ENCODE measurements at places on chromosomes 5 and 9. TPM values are rescaled to one million over a fixed set of nuclear protein-coding genes. Genes with fewer than 3 reads are reported as not detected.
A peak's percentile ranks its signal among the peaks of the same experiment; 100 is the strongest.

DNA sequence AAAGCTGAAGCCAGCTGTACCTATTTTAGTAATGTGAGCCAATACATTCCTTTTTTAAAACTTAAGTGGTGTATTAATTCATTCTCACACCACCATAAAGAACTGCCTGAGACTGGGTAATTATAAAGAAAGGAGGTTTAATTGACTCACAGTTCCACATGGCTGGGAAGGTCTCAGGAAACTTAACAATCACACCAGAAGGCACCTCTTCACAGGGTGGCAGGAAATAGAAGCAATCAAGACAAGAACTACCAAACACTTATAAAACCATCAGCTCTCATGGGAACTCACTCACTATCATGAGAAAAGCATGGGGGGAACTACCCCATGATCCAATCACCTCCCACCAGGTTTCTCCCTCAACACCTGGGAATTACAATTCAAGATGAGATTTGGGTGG is 21.0 kb downstream of the ESM1 start:
- no peak for DNase-seq

DNA sequence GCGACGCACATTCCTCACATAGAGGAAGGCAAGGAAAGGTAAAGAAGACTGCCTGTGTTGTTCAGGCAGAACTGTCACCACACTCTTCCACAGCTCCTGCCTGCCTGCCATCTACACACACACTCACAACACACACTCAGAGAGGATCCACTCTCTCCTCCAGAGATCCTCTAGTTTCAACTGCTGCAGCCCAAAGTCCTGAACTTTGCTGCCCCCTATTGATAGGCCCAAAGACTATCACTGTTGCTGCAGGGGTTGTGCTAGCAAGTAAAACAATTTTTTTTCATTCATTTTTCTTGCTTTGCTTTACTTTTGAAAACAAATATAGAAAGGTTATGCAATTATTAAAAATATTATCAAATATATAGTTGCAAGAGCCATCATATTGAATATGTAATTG is 5.9 kb upstream of the CFAP90 start:
- DNase-seq: no peak

GRCh38 chr9:38009035-38009501 is 60.0 kb downstream of the SHB start:
- DNase-seq: no peak

GRCh38 chr9:38067859-38068681 is 957 bp downstream of the SHB start:
- peak; percentile 79 for DNase-seq

The IFT74 gene
- 9.3 TPM for polyA plus RNA-seq

The INSL4 gene
- polyA plus RNA-seq: not detected

DNA sequence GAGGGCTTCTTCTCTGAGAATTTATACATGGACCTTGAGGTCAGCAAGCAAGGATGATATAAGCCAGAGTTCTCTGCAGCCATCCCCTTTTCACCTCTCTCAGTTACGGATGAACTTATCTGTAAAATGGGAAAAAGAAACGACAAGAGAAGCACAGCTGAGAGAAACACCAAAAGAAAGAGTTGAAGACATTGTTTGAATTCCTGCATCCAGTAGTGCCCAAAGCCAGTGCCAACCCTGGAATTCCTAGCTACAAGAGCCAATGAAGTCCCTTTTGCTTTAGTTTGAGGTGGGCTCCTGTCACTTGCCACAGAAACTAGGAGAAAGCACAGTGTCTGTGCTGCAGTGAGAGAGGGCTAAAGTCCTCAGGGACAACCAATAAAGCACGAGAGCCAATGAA is 6.6 kb upstream of the MOB3B start:
- DNase-seq: no peak

The MARCHF11 gene
- polyA plus RNA-seq: 2.7 TPM

- DNase-seq: no peak
Measured at GRCh38 chr9:99221266-99221620, 499 bp downstream of the ALG2 start.

GRCh38 chr9:106575823-106576222 is 287.1 kb upstream of the ZNF462 start:
- DNase-seq: no peak

GRCh38 chr5:143350751-143351602 is 52.5 kb downstream of the NR3C1 start:
- DNase-seq: no peak

- DNase-seq: no peak
Measured at GRCh38 chr5:55308254-55308836, 556 bp downstream of the MTREX start.

The SYK gene
- 0.97 TPM for polyA plus RNA-seq

- no peak for DNase-seq
Measured at GRCh38 chr9:82475584-82476301, 487.2 kb downstream of the SPATA31D1 start.

The CDH9 gene
- polyA plus RNA-seq: not detected

GRCh38 chr9:123866497-123866896 is 63.4 kb downstream of the DENND1A start:
- no peak for DNase-seq

The CFAP77 gene
- polyA plus RNA-seq: 4.3 TPM

GRCh38 chr5:77768978-77769377 is 7.2 kb downstream of the TBCA start:
- DNase-seq: no peak

DNA sequence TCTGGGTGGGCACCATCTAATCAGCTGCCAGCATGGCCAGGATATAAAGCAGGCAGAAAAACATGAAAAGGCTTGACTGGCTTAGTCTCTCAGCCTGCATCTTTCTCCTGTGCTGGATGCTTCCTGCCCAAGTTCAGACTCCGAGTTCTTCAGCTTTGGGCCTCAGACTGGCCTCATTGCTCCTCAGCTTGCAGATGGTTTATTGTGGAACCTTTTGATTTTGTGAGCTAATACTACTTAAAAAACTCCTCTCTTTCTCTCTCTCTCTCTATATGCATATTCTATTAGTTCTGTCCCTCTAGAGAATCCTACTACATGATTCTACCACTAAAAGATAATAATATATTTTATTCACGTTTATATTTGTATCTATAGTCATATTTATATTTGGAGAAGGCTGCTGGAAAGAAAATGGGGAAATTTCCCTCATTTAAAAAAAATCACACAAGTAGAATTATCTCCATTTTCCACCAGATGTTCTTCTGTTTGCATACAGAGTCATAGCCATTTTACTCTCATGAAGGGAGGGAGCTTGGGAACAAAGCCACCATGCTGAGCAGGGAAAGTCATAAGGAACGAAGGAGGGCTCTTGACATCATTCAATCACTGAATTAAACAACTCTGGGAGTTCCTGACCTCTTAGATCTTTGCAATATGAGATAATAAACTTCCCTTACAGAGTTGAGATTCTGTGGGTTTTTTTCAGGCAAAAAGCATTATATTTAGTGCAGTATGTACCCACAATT is 1137.4 kb upstream of the CDH18 start:
- DNase-seq: no peak

DNA sequence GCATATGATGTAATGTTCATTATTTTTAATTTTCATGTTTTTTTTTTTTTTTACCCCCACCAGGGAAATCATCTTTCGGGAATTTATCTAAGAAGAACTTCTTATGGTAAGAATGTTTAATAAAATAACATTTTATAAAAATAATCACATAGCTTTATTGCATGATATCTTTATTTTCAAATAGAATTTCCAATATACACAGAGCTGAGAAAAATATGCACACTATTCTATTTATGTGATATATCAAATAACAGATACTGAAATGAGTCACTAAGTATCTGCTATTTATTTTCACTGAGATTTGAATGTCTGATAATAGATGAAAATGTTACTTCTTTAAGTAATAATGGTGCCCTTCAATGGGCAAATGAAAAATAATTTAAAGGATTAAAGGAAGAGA is 1217.3 kb downstream of the MAT2B start:
- DNase-seq: no peak

- no peak for DNase-seq
Measured at GRCh38 chr5:68149189-68149588, 66.4 kb upstream of the PIK3R1 start.

DNA sequence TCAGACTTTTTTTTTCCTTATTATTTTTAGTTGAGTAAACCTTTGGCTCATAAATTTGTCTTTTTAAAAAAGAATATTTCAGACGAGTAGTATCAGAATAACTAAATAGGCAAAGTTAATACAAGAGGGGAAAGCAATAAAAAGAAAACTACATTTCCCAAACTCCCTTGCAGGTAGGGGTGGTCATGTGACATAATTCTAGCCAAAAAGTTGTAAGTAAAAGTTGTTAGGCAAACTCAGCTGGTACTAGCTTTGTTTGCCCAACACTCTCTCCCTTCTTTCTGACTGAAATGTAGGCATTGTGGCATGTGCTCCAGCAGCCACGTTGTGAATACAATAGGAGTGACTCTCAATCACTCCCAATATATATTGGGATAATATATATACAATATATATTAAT is 20.9 kb downstream of the GIN1 start:
- no peak for DNase-seq

GRCh38 chr5:140345919-140346347 is 470 bp downstream of the HBEGF start:
- peak; percentile 92 for DNase-seq

DNA sequence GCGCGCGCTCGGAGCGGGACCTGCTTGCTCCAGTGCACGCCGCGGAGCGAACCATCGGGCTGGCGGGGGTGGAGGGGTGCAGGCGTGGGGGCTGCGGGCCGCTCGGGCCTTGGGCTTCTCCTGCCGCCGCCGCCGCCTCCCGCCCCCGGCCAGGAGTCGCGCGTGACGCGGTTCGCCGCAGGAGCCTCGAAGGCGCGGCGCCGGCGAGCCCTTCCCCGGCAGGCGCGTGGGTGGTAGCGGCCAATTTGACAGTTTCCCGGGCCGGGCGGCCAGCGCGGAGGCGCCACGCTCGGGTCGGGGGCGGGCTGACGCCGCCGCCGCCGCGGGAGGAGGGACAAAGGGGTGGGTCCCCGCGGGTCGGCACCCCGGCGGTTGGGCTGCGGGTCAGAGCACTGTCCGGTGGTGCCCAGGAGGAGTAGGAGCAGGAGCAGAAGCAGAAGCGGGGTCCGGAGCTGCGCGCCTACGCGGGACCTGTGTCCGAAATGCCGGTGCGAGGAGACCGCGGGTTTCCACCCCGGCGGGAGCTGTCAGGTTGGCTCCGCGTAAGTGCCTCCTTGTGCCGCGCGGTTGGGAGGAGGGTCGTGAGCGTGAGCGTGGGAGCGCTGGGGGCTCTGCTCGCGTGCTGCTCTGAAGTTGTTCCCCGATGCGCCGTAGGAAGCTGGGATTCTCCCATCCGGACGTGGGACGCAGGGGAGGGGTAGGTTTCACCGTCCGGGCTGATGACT is at the start of gene TJP2:
Gene TJP2 (plus strand): TSS at position 387 of the 725 bp plus-strand sequence. CDS start 96 bp downstream, at position 483.
- peak; percentile 93 for DNase-seq

- no peak for DNase-seq
Measured at GRCh38 chr5:158499075-158499891, 600.4 kb downstream of the EBF1 start.

DNA sequence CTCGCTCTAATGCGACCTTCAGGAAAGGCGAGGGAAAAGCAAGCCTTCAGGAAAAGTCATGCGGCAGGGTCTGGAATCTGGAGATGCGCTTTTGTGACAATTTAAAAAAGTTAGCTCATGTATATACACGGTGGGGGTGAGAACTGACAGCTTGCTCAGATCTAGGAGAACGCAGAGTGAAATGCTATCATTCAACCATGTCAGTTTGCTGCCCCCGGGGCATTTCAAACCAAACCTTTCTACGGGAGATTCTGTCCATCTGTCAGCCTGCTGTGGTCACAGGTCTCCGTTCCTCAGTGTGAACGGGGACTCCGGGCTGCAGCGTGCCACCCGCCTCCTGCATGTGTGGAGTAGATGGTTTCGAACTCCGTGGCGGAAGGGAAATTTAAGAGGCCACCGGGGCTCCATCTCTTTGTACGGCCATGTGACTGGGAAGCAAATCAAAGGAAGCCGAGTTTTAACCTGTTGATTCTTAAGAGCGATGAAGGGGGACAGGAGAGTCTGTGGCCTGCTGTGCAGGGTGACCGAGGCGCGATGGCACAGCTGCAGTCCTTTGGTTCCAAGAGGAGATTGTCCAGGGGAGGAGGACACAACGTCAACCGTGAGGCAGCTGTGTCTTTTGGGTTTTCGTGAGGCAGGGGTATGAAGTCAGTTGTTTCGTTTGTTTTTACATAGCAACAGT is 45.9 kb downstream of the OTULIN start:
- no peak for DNase-seq

The RNF130 gene
- polyA plus RNA-seq: 40.8 TPM

GRCh38 chr9:126704892-126705766 is 91.4 kb downstream of the LMX1B start:
- peak; percentile 92 for DNase-seq

- no peak for DNase-seq
Measured at GRCh38 chr5:139684350-139684880, 36.3 kb downstream of the CXXC5 start.

GRCh38 chr5:50365426-50366251 is 75.4 kb downstream of the EMB start:
- DNase-seq: no peak

The PTGR1 gene
- polyA plus RNA-seq: 22.4 TPM

DNA sequence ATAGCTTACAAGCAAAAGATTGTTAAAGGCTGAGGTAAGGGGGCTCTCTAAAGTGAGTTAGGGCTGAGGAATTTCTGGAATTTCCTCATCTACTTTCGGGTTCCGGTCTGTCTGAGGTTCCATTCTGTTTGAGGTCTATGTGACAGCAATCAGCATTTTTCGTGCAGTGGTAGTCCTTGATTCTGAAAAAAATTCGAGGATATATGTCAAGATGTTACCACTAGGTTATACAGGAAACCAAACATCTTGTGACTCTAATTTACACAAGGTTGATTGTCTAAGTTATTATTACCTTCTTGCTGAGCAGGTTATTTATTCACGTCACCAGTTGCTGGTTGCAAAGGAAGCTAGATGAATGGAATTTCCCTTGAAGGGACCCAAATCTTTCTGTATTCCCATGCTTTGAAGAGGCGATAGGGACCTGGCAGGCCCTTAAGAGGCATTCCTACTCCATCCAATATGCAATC is 35.2 kb downstream of the RLN2 start:
- no peak for DNase-seq

DNA sequence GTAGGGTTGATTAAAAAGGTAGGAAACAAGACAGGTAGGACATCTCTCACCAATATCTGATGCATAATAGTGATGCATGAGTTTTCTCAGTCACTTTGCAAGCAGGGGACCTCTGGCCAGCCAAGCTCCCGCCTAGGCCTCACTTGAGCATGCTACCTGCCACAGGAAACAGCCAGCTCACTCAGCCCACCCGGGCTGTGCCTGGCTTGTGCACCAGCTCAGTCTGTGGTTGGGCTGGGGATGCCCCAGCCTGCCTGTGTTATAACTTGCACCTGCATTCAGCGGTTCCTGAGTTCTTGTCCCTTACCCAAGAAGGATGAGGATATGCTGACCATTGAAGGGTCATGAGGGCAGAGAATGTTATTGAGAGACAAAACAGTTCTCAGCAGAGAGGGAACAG is 172.8 kb upstream of the PLCXD3 start:
- peak; percentile 11 for DNase-seq

The OSMR gene
- 9.8 TPM for polyA plus RNA-seq

The ARID3C gene
- polyA plus RNA-seq: not detected

DNA sequence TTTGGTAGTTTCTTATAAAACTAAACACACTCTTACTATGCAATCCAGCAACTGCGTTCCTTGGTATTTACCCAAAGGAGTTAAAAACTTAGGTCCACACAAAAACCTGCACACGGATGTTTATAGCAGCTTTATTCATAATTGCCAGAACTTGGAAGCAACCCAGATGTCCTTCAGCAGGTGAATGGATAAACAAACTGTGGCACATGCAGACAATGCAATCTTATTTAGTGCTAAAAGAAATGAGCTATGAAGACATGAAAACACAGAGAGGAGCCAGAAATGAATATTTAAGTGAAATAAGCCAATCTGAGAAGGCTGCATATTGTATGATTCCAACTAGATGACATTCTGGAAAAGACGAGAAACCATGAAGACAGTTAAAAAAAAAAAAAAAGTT is 10.7 kb downstream of the WNK2 start:
- DNase-seq: no peak
